Fibroblast of skin of left quadriceps (primary cell): ENCODE measurements at places on chromosomes 3 and 15.

DNA sequence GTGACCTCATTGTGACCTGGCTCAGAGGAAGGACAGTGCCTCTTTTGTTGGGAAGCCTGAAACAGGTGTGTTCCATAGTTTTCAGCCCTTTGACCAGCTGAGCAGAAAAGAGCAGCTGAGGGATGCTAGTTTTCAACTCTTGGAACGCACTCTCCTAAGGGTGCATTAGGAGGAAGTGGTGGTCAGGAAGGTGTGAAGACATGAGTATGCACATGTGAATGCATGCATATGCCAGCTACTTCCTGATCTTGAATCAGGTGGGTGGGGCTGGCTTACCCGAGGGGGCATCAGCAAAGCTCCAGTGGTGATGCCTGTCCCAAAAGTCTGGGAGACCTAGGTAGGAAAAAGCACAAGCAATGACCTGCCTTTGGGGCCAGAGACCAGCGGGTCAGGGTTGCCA lies 23.3 kb upstream of the CEMIP start:
- no peak for DNase-seq

DNA sequence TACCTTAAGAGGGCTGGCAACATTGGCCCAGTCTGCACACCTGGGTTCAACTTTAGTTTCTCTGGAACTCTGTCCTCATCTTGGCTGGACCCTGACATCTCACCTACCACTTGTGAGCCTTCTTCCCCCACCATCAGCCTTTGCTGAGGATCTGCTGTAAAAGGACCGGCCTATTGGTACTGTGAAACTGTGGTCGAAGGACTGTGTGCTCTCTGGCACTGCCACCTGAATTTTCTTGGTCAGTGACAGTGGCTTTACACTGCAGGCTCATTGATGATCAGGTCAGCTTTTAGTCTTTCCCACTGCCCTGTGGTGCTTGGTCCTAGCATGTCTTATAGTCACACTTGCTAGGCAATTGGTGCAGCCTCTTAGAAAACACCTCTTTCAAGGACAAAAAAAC lies 86.9 kb downstream of the PEX5L start:
- no peak for DNase-seq

GRCh38 chr15:70604666-70605315 lies 158.6 kb downstream of the UACA start:
- no peak for DNase-seq

DNA sequence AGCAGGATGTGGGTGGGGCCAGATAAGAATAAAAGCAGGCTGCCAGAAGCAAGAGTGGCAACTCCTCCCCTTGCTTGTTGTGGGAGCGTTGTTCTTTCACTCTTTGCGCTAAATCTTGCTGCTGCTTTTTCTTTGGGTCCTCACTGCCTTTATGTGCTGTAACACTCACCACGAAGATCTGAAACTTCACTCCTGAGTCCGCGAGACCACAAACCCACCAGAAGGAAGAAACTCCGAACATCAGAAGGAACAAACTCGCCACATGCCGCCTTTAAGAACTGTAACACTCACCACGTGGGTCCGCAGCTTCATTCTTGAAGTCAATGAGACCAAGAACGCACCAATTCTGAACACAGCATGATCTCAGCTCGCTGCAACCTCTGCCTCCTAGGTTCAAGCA lies 72.9 kb downstream of the IL12A start:
- no peak for DNase-seq

DNA sequence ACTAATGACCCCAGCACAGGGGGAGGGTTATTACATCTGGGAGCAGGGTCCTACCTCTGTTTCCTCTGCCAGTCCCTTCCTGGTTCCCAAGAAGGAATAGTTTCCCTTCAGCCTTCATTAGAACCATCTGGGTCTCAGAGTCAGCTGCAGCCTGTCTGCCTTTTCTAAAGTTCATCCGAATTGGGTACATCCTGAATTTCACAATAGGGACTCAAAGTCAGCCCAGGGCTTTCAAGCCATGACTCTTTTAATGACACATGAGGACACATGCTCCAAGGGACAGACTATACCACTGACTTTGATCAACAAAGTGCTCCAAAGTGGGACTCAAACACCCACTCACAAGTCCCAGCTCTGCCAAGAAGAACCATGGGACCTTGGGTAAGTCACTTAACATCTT lies 12.7 kb upstream of the CRABP1 start:
- DNase-seq: no peak

- peak; percentile 85 for DNase-seq
Observed at GRCh38 chr3:9976721-9977709, 9.6 kb downstream of the EMC3 start.

DNA sequence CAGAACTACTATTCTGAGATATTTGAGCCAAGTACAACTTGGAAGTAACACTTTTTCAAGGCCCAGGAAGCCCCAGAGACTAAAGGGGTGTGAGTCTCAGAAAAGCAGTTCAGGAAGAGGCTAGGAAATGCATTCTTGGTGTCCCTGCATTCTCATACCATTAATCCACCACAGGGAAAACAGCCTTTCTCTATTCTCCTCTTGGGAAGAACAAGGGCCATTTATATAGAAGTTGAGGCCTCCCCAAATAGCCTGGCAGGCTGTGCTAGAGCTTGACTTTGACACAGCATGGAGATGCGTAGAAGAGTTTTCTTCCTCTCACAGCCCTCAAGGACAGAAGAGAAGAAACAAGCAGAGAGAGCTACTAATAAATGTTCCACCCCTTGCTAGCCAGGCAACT lies 5.5 kb upstream of the NR2C2 start:
- no peak for DNase-seq

GRCh38 chr3:66836363-66837152 lies 161.5 kb upstream of the KBTBD8 start:
- DNase-seq: no peak

DNA sequence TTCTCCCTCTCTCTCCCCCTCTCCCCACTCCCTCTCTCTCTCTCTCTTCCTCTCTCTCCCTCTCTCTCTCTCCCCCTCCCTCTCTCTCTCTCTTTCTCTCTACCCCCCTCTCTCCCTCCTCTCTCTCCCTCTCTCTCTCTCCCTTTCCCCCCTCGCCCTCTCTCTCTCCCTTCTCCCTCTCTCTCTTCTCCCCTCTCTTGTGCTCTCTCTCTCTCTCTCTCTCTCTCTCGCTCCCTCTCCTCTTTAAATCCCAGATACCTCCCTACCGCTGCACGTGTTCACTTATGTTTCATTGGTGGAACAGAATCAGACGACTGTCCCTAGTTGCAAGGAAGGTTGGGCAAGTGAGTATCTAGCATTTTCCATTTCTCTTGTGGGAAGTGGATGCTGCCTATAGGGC lies 166.5 kb downstream of the EBLN2 start:
- no peak for DNase-seq

- DNase-seq: no peak
Observed at GRCh38 chr3:49563040-49563578, 8.8 kb downstream of the BSN start.

GRCh38 chr15:40146037-40146436 lies 14.8 kb upstream of the BUB1B start:
- DNase-seq: peak; percentile 3

GRCh38 chr3:128735884-128736283 lies 9.9 kb downstream of the RAB7A start:
- no peak for DNase-seq

- no peak for DNase-seq
Observed at GRCh38 chr3:129421988-129422745, 6.3 kb downstream of the EFCAB12 start.

GRCh38 chr3:159929171-159930141 lies 59.2 kb upstream of the IL12A start:
- peak; percentile 71 for DNase-seq

GRCh38 chr15:74646480-74646879 lies 30.8 kb downstream of the CLK3 start:
- no peak for DNase-seq

DNA sequence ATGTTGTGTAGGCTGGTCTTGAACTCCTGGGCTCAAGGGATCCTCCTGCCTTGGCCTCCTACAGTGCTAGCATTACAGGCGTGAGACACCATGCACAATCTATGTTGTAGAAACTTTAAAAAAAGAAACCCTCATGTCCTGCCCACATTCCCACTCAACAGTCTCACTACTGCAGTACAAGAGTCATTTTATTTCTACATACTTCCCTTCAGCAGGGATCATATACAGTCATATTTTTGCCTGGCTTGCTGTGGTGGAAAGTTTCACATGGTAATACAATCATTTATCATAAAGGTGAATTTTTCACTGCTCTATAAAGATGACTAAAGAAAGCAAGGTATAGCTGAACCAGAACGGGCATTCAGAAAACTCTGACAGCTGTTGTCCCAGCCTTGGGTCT lies 53.8 kb upstream of the PIK3CB start:
- no peak for DNase-seq

DNA sequence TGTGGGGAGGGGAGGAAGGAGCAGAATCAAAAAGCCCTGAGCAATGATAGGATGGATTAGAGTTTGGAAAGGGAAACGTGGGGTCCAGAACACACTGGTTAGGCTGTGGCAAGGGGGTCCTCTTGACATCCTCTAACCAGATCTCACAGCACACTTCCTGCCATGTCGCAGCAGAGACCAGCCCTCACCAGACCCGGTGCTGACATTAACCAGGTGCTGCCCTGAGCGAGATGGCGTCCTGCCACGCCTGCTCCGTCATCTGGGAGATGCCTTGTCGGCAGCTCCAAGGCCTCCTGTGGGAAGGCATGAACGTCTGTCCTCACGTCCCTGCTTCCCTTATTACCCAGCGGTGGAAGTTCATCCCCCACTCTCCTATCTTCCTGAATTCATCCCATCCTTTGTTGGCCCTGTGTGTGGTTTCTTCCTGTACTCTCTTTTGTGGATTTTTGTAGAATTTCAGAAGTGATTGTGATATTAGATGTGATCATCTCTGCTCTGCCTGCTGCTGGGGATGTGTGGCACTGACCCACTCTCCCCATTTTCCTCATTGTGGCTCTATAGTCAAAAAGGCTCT lies 29.4 kb upstream of the MYZAP start:
- DNase-seq: no peak

- no peak for DNase-seq
Observed at GRCh38 chr3:172030181-172030580, 9.2 kb upstream of the FNDC3B start.

- no peak for DNase-seq
Observed at GRCh38 chr3:25038271-25038670, 389.8 kb upstream of the RARB start.

GRCh38 chr3:180287703-180288102 lies 251.0 kb upstream of the PEX5L start:
- DNase-seq: no peak

GRCh38 chr3:71582036-71582611 lies 1.4 kb downstream of the FOXP1 start:
- DNase-seq: no peak

- DNase-seq: no peak
Observed at GRCh38 chr3:146078031-146078430, 83.0 kb downstream of the PLOD2 start.

DNA sequence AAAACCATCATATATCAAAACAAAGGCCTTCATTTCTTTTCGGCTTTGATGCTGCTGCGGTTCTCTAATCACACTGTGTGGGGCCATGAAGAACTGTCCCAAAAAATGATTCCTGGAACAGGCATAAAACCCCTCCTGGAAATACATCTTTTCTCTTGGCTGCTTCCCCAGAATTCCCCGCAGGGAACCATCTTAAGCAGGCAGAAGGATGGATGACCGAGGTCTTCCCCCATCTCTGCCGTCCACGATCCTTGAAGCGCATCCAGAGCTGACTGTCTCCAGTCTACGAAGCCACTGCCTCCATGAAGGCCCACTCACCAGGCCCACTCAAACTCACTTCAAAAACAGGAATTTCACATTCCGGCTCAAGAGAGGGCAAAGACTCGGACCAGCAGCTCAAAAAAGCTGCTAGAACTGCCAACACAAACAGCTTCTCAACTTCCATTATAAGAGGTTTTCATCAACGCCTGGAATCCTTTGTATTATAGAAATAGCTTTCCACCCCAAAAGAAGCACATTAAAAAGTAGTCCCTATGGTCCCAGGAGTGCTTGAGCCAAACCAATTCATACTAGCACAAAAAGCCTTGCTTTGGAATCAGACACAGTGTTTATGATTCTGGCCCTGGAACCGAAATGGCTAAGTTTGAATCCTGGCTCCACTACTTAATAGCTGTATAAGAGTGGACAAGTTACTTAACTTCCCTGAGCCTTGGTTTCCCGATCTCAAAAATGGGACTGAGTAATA lies 487.5 kb upstream of the WNT5A start:
- no peak for DNase-seq
